Memory B cell (primary cell): ENCODE measurements at places on chromosomes 2 and 18.

GRCh38 chr2:18536697-18537096 lies 23.8 kb downstream of the RDH14 start:
- no peak for DNase-seq

DNA sequence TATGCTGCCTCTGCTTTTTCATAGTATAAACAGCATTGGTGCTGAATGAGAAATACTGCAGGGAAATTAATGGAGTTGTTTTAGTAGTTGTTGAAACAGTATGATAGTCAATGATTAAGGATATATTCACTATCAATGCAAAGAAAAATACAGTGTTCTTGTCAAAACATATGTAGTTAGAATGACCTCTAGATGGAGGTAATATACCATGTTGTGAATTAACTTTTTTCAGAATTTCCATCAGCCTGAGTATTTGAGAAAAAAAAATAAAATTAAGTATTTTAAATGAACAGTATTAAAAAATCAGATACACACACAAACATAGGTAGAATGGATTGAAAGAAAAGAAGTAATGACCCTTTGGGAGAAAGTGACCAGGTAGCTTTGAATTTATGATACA lies 59.5 kb downstream of the RMDN2 start:
- DNase-seq, result no peak

DNA sequence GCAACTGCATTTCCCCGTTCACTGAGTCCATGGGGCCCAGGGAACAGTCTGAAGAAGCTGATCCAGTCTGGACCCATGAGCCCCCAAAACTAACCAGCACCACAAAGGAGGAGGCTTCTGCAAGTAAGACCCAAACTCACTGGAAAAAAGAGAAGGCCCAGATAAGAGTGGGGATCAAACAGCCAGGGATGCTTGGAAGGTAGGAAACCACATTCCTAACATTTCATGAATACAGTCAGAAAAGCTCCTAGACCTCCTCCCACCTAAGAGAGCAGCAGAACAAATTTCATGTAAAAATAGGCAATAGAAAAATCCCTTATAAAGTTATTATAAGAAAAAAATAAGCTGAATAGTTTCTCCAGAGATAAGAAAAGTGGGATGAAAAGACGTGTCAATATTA lies 30.3 kb downstream of the TUBB6 start:
- no peak for DNase-seq

DNA sequence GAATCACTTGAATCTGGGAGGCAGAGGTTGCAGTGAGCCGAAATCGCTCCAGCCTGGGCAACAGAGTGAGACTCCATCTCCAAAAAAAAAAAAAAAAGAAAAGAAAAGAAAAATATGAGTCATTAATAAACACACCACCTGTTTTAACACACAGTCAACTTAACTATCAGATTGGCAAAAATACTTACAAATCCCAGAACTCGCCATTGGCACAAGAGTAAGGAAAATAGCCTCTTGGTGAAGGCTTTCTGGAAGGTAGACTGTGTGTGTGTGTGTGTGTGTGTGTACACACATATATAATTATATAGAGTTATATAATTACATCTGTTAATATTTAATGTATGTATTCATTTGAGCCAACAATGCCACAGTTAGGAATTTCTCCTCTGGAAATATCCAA lies 63.7 kb upstream of the UXS1 start:
- DNase-seq, result no peak

GRCh38 chr2:233409286-233409991 lies 55.1 kb downstream of the DGKD start:
- DNase-seq, result no peak

- no peak for DNase-seq
These were observed 96.1 kb downstream of the ARL6IP6 start for GRCh38 chr2:152814475-152815030.

GRCh38 chr2:237024255-237024654 lies 61.4 kb upstream of the COPS8 start:
- no peak for DNase-seq
